Stimulated activated CD4-positive, alpha-beta T cell treated with anti-CD3 and anti-CD28 coated beads, Interleukin-4, amount 100 ng/mL, for 1 hour (primary cell): ENCODE measurements at places on chromosomes 1 and 21.

DNA sequence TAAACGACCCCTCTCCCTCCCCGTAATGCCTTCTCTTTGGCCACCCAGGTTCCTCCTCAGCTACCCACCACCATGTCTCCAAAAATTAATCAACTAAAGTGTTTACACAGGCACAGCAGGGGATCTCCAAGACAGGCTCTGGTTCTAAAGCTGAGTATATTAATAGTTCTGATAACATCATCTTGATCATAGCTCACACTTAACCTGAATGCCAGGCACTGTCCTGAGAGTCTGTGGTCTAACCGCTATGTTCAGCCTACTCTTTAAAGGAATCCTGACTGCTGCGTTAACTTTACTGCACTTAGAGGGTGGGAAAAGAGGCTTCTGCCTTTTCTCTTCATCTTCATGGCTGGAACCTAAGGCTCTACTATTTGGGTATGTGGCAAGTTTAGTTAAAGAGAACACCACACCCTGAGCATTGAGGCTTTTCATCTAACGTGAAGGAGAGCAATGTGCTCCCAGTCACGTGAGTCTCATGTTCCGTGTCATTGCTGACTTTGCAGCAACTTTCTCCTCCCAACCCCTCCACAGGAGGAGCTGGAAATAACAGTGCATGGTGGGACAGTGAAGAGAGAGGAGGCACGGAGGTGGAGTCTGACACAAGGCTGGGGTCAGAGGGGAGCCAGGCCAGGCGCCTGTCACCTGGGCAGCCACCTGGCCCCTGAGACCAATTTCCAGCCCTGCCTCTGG lies 86.4 kb downstream of the FAM78B start:
- DNase-seq, result no peak

GRCh38 chr1:149843431-149844041 lies 55.8 kb upstream of the BOLA1 start:
- no peak for DNase-seq

DNA sequence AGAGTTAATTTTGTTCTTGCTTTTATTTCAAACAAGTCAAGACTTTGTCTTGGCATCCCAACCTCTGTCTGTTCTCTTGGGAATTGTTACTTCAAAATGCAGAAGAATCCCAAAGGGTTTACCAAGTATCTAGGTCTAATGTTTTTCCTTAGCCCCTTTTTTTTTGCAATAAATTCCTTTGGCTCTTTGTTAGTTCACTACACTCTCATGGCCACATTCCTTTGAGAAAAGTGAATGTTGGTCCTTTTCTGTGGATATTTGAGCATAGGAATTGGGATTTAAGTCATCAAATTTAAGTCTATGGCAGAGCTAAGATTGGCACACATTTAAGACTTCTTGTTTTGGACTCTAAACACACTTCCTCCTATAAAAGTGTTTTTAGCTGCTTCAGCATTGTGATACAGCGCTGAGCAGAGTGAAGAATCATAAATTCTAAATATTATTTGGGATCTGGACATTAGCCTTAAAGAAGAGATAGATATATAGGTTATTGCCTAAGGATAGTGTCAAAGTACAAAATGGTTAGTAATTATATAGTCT lies 1.9 kb downstream of the BTF3L4 start:
- no peak for DNase-seq

DNA sequence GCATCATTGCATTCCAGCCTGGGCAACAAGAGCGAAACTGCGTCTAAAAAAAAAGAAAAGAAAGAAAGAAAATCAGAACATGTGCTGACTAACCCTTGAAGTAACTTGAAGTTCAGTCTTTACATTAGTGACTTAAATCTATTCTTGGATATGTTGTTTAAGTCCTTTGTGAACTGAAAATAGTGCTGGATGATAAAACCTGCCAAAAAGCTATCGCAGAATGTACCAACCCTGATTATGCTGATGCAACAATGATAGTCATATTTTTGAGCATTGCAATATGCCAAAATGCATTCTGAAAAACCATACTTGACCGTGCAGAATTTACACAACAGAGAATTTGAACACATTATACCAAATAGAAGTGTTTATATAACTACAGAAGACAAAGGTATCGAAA lies 30.7 kb downstream of the SHISAL2A start:
- no peak for DNase-seq

GRCh38 chr1:226813671-226814591 lies 56.5 kb upstream of the PSEN2 start:
- DNase-seq, result no peak

DNA sequence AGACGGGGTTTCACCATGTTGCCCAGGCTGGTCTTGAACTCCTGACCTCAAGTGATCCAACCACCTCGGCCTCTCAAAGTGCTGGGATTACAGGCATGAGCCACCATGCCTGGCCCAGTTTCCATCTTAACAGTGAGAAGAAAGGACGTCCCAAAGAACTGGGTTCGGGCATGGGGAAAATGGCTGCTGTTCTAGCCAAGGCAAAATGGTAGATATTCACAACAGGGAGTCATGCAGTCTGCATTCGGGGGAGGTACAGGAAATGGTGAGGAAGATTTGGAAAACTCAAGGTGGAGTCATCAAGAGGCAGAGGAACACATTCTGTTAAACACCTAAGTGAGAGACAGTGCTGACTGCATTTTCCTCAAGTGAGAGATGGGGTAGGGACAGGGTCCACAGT lies 4.1 kb upstream of the ATP2B4 start:
- no peak for DNase-seq

GRCh38 chr1:113123737-113124136 lies 50.7 kb downstream of the LRIG2 start:
- no peak for DNase-seq

GRCh38 chr1:153259387-153259786 lies at the start of gene LORICRIN:
Gene LORICRIN, plus strand, starts transcription at chr1:153259687. Its CDS starts 1,263 bp downstream, at chr1:153260950.
- no peak for DNase-seq

DNA sequence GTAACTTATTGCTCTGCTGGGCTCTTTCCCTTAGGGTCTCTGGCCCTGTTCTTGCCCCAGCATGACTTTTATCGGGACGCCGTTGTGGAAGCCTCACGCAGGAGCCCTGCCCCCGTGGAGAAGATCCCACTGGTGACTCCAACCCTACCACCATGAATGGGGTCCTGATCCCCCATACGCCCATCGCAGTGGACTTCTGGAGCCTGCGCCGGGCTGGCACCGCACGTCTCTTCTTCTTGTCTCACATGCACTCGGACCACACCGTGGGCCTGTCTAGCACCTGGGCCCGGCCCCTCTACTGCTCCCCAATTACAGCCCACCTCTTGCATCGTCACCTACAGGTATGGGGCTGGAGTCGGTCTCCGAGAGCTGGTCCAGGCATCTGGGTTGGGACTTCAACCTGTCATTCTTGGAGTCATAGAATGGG lies 322 bp downstream of the DCLRE1B start:
- DNase-seq, result no peak

DNA sequence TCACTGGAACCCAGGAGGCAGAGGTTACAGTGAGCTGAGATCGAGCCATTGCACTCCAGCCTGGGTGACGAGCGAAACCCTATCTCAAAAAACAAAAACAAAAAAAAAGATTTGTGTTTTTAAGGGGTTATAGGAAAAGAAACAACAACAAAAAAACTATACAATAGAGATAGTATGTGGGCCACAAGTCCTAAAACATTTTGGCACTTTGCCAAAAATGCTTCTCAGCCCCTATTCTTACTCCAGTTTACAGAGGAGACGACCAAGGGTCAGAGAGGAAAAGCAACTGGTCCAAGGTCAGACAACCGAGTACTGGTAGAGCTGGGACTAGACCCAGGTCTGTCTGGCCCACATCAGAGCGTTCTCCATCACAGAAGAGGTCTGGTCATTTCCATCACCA lies 3.0 kb downstream of the FBXO44 start:
- no peak for DNase-seq

GRCh38 chr1:164846731-164847691 lies 288.0 kb downstream of the PBX1 start:
- no peak for DNase-seq

DNA sequence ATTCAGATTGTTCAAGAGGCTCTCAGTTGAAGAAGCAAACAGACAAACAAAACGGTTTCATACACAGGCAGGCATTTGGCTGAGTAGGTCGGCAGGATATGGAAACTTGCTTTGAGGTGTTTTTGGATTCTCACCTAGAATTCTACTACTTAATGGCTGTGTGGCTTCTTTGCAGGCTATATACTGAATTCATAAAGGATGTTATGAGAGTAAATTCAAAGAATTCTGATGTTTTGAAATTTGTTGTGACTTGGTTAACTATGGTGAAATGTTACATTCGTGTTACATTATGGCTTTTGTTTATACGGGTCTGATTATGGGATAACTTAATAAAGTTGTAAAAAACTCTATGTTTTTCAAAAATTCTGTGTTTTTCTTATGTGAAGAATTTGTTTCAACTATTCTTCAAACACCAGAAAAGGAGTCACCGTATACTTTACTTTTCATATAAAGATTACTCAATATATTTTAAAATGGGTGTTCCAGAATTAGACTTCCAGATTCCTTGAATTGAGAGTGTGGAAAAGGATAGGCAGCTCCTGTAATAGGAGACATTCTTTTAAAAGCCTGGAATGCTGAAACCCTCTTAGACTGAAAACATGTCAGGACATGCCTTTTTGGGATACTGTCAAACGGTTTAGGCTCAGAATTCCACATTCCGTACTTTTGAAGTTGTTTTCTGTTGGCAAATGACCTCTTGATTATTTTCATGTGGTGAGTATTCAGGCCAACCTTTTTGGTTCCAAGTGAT lies 8.2 kb upstream of the IRF2BP2 start:
- no peak for DNase-seq
